T-helper 9 cell (primary cell): ENCODE measurements at places on chromosomes 4 and X.

DNA sequence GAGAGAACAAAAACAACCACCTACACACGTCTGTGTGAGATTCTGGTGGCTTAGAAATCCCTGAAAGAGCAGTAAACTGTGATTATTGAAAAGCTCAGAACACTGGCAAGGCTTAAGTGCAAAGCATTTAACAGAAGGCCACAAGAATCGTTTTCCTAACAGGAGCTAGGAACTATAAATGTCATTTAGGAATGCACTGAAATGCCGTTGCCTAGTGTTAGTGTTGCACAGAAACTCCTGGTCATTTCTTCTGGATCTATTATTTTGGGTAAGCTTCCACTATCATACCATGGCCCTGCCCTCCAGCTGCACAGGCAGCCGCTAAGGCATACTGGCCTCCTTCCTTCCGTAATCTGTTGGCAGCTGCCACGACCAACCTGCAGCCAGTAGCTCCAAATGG, 923.2 kb downstream of the NLGN4X start:
- DNase-seq: no peak

DNA sequence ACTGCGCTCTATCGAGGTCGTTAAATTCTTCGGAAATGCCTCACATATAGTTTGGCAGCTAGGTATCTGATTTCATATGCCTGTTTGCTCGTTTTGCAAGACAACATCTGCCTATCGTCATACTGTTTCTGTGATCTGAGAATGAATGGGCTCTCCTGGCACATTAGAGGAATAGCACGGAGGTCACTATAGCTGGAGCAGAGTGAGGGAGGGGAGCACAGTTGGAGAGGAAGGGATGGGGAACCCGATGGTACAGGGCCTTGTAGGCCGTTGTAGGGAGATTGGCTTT, 552 bp downstream of the IKBKG start:
- DNase-seq: no peak

- no peak for DNase-seq
Observed at GRCh38 chr4:112593438-112594133, 43.1 kb downstream of the ZGRF1 start.

DNA sequence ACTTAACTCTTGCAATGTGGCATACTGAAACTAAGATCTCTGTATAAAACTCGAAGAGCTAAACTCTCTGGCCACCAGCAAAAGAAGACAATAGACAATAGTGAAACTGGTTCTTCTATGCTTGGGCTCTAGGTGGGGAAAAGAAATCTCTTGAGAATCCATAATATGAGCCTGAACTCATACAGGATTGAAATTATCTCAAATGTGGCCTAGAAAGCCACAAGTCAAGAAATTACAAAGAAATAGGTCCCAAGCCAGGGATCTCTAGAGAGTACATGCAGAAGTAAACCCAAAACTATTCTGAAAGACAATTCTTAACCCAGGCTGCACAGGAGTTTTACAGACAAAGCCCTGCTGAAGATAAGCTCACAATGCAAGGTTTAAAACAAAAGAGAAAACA, 127.4 kb downstream of the ANAPC10 start:
- no peak for DNase-seq

GRCh38 chr4:62006108-62006507, 806.0 kb downstream of the ADGRL3 start:
- no peak for DNase-seq

- DNase-seq: no peak
Observed at GRCh38 chr4:39621582-39621981, 17.1 kb downstream of the SMIM14 start.

GRCh38 chrX:77427611-77428010, 19.6 kb upstream of the FGF16 start:
- no peak for DNase-seq

DNA sequence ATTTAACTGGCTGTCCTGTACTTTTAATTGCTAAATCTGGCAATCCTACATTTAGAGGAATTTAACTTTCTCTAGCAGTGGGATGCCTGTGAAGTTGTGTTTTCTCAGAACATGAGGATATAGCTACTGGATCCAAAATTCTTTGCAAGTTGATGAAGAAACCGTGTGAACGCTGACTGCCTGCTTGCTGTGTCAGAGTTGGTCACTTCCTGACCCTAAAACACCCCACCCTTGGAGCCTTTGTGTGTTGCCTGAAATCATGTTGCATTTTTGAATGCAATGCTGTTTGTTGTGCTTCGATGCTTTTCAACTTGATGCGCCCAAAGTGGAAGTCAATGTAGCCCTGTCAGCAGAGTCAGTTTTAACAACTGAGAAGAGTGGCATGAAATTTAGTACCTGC, 211.2 kb downstream of the ANK2 start:
- no peak for DNase-seq

DNA sequence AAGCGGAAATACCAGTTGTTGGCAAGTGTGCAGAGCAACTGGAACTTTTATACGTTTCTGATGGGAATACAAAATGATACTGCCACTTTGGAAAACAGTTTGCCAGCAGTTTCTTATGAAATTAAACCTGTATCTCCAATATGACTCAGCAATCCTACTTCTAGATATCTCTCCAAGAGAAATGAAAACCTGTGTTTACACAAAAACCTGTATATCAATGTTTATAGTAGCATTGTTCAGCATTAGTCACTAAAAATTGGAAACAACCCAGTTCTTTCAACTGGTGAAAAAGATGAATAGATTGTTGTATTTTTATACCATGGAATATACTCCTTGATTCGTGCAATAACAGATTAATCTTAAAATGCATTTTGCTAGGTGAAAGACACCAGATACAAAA, 26.8 kb downstream of the ATP7A start:
- DNase-seq: no peak

DNA sequence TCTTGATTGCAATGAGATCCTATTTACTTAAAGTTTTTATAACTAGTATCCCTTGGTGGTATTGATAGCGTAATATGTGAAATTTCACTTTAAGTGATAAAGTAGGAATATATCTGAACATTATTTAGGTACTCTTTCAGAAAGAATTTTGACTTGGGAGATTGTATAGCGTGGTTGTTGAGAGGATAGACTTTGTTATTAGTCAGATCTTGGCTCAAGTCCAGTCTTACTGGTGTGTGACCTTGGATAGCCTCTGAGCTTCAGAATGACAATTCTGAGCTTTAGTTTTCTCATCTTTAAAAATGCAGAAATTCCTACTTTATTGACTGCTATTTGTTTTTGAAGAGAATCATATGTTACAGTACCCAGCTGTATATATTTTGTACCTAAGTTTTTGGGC, 32.6 kb downstream of the DCK start:
- DNase-seq: no peak

DNA sequence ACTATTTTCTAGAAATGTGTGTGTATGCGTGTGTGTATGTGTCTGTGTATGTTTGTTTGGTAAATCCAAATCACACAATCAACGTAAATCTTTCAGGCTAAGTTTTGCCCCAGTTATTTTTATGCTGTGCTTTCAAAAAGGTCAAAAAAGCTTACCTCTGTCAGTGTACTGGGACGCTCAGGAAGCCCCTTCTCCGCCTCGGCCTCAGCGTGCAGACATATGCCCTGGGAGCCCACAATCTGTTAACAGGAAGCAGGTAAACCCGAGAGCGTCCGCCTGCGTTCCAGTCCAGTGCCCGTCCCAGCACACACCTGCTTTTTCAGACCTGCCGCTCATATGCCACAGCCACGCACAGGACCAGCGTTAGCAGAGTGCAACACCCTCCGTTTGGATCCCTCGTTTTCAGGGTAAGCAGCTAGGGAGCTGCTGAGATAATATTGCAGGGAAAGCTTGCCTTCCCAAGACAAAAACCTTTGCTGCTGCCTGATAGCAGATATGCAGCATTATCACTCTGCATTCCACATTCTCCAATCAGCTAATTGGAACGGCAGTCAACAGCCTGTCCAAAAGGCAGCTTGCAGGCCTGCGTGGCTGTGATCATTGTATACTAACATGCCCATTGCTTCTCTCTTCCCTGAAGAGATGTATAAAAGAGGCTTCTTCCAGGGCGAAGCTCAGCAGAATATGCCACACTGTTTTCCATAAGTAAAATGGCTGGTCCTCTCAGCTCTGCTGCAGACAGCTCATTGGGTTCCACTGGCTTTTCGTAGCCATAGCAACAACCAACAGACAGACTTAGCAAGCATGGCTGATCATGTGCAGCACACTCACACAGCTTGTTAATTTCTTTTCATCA, at the start of gene SORBS2:
TSS of gene SORBS2 (minus strand) at position 686 of the 856 bp plus-strand sequence. CDS start 121,623 bp downstream, outside the sequence.
- DNase-seq: no peak

DNA sequence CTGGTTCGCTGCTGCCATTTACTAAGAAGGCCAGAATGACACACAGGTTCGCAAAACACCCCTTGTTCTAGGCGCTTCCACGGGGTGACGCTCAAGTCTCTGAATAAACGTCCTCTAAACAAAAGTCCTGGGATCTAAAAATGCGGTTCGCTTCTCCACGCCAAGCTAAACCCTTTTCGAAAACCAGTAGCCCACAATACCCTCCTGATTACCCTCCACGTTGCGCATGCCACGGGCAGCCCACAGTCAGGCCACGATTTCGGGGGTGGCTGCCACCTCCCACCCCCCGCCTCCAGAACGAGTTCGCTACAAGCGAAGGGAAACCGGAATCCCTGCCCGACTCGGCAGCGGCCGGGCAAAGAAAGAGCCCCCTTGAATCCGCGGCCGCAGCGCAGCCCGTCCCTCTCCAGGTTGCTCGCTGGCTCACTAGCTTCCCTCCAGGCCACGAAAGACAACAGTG, 423 bp downstream of the RPL39 start:
- DNase-seq: peak; percentile 9

DNA sequence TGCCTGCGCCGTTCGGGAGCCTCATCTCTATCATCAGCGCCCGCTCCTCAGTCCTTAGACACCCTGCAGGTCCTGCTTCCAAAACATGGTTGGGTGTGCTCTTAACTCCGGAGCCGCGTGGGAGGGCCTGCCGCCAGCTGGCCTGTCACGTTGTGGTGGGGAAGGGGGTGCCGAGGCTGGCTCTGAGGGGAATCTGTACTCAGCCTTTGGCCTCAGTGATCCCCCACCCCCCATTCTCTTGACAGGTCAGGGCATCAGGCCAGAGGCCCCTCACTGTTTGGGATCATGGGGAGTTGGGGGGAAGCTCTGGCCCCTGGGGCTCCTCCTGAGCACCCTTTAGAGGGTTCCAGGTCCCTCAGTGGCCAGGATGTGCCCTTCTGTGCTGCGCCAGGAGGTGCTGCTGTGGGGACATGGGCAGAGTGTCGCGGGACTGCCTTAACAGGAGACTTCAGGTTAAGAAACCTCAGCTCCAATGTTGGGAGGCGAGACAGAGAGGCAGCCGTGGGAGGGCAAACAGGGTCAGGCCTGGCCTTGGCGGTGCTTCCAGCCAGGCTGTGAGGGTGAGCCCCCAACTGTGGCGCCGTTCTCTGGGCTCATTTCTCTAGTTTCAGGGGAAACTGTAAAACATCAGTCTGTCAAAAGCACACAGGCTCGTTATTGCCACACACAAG, 33.5 kb downstream of the TRMT44 start:
- no peak for DNase-seq

DNA sequence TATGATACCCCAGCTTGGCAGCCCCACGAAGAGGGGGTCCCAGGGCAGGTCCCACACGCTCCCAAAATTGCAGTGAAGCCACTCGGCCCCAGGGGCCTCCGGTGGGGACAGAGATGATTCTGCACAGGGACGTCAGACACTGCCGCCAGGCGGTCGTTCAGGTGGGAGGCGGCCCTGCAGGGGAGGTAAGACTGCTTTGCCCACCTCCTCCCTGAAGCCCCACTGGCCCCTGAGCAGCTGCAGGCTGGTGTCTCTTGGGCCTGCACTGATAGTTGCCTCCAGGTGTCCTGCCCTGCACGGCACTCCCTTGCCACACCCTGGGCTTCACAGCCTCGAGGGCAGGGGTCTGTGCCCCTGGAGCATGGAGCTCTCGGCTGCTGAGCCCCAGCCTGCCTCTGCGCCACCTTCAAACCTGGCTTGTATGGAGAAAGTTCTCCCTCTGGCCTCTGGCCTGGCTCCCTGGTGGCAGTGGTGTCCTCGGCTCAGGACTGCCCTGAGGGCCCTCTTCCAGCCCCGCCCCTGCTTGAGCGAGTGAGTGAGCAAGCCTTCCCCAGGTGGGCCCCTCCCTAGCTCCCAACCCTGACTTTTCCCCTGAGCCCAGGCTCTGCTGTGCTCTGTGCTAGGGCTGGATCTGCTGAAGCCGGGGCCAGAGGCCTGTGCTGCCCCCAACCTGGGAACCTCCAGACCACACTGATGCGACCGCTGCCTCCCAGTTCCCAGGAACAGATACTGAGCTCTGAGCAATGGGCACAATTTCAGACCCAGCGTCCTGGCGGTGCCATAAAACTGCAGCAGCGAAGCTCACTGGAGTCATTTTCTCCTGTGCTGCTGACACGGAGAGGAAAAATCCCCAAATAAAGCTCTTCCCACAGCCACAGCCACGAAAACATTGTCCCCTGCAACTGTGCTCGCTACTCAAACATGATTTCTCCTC, 16.1 kb downstream of the ADRA2C start:
- DNase-seq: no peak

- DNase-seq: no peak
Observed at GRCh38 chr4:38591617-38592337, 72.2 kb upstream of the KLF3 start.

GRCh38 chr4:22551550-22551949, 35.7 kb upstream of the ADGRA3 start:
- no peak for DNase-seq

GRCh38 chr4:123510659-123511058, 114.1 kb downstream of the SPRY1 start:
- DNase-seq: no peak

DNA sequence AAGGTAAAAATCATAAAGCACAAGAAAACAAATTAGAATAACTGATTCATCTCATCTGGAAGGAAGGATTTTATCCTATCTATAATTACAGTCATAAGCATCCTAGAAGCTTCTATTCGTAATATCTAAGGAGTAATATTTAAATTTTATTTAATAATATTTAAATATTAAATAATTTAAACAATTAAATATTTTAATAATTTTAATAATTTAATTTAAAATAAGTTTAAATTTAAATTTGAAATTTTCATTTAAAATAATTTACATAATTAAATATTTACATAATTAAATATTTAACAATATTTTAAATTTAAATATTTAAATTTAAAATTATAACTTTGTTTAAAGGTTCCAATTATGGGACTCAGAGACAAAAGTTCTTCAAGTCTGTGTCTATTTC, 127.5 kb upstream of the GK2 start:
- DNase-seq: no peak

DNA sequence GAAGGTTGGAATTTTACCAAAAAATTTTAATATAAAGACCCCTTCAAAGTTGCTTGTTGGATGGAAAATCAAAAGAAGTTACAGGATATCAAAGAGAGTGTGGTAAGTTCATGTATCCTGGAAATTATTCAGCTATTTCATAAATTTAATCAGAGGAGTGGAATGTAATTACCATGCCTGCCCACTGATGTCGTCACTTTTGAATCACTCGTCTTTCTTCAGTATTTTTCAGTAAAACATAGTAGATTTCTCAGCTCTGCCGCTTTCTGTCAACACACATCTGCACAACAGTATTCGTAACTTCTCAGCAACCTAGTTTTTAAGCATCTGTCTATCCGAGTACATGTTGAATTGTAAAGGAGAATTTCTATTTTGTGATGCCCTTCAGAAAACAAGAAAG, 2163.0 kb upstream of the AGA start:
- DNase-seq: no peak

DNA sequence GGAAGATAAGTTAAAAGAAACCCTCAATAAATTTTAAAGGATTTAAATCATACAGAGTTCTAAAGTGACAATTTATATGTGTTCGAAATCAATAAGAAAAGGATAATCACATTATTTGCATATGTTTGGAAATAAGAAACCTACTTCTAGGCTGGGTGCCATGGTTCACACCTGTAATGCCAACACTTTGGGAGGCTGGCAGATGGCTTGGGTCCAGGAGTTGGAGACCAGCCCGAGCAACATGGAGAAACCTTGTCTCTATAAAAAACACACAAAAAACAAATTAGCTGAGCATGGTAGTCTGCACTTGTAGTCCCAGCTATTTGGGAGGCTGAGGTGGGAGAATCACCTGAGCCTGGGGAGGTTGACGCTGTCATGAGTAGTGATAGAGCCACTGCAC, 8.1 kb upstream of the SAP30 start:
- DNase-seq: no peak
